ENCODE measurements at places on chromosomes 6 and 20.

GRCh38 chr20:39897058-39897457 lies 792.0 kb downstream of the MAFB start:
- DNase-seq: no peak

DNA sequence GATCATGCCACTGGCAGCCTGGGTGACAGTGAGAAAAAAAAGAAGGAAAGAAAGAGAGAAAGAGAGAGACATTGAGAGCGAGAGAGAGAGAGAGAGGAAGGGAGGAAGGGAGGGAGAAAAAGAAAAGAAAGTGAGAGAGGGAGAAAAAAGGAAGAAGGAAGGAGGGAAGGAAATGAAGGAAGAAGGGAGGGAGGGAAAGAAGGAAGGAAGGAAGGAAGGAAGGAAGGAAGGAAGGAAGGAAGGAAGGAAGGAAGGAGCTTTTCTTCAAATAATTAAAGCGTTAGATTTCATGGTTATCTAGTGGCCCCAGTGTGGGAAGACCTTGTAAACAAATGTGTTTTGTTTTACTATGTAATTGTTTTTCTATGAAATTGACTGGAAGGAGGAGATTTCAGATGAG lies 170.8 kb downstream of the SYNDIG1 start:
- no peak for DNase-seq

- no peak for DNase-seq
These were observed 50.8 kb upstream of the BEND6 start for GRCh38 chr6:56904068-56904467.

DNA sequence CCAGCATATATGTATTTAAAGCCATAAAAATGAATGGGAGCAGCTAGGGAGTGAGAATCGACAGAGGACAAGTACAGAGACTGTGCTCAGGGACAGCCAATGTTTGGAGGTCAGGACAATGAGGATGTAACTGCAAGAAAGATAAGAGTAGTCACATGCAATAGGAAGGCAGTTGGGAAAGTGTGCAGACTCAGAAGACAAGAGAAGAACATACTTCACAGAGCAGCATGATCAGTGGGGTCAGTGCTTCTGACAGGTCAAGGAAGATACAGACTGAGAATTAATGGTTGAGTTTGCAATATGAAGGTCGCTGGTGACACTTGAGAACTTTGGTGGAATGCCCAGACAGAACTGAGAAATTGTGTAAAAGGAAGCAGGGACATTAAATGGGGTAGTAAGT lies 25.1 kb downstream of the PLAGL1 start:
- no peak for DNase-seq

DNA sequence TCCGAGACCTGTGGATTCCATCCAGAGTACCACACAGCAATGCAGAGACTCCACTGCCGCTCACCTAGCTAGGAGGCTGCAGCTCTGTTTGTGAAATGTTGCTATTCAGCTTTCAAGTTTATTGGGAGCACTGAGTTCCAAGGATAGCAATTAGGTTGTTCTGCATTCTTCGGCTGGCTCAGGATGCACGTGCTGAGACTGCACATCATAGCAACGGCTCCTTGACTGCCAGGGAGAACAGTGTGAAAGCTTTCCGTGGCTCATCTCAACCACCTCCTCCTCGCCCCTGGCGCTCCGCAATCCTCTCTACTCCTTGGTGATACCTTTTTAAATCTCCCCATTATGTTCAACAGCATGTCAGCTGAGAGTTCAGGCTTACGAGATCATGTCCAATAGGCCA lies 116.6 kb downstream of the TSHZ2 start:
- DNase-seq: no peak

GRCh38 chr20:45782890-45783289 lies 8.8 kb downstream of the WFDC3 start:
- no peak for DNase-seq

GRCh38 chr6:44152533-44152932 lies 6.1 kb upstream of the CAPN11 start:
- DNase-seq: no peak

- no peak for DNase-seq
These were observed 600.4 kb upstream of the JAG1 start for GRCh38 chr20:11274141-11274594.

DNA sequence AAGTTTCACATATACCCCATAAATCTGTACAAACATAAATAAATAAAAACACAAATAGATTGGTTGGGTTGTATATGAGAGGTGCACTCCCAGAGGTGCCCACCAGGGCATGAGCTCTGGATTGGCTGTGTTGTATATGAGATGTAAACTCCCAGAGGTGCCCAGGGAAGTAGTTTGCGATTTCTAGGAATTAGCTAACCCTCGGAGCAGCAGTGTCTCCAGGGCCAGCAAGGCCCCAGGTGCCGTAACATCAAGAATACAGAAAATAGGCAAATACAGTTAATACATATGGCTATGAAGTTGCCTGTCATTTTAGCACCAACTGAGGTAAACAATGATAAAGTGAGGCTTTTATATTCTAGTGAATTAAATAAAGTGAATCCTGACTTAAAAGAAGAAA lies 5.4 kb upstream of the GINM1 start:
- DNase-seq: no peak

GRCh38 chr6:156741287-156742073 lies 35.7 kb upstream of the ARID1B start:
- DNase-seq: no peak

DNA sequence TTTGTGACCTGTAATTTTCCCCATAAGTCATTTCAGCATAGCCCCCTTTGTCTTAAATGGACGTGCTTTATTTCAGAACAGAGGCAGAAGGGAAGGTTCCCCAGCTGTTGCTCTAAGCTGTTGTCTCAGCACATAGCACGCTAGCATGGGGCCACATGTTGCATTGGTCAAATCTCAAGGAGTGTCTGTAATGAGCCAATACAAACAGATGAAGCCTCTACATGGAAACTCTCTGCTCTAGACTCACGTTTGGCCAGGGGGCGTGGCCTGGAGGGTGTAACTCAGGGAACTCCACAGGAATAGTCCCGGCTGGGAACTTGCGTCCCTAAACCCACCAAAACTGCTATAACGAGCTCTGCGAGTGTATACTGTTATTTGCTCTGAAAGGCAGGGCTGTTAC lies 35.2 kb upstream of the SLC22A2 start:
- no peak for DNase-seq

DNA sequence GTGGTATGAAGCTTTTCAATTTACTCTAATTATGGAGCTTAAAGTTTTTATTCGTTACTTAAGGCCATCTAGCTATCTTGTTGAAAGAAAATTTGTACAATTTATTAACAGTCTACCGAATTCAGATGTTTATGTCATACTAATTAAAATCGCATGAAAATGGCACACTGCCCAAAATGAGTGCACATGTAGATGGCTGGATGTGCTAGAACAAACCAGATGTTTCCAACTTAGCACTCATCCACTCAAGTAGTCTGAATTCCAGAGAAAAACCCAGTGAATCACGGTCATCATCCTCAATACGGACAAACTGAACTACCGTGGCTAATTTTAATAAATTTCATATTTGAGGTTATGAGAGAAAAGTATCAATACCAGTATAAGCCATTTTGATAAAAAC lies 70.4 kb downstream of the COL12A1 start:
- DNase-seq: no peak

DNA sequence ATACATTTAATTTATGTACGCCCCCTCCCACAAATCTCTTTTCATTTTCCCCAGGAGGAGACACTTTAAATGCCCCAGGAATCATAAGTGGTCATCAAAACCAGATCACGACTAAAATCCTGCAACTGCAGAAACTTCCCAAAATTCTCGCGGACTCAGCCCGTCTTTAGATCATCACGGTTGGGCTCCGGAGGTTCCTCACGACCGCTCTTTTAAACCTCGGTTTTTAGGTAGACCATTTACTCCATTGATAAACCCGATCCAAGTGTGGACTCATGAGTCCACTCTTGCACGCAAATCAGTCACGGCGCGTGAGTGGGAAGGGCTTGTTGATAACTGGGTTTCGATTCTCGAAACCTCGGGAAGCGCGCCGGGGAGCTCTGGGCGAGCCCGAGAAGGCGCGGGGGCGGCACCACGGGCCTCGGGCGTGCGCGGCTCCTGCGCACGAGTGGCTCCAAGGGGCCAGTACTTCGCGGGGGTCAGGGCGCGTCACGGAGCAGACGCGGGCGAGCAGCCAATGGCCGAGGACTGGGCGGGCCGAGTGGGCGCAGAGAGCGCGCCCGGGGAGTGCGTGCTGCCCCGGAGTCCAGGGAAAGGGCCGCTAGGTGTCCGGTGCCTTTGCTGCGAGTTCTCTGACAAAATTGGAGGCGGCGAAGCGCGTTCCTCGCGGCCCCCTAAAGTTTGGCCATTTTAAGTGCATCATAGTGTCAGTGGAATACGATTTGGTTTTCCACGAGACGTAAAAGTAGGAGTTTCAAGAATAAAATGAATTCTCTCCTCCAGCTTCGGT lies 635 bp upstream of the TENT5A start:
- DNase-seq: peak; percentile 57

- no peak for DNase-seq
These were observed 11.6 kb downstream of the RBCK1 start for GRCh38 chr20:419556-420165.

- no peak for DNase-seq
These were observed 50.5 kb downstream of the SLC22A23 start for GRCh38 chr6:3406362-3406821.

GRCh38 chr6:128919412-128920180 lies 36.7 kb downstream of the LAMA2 start:
- no peak for DNase-seq

- no peak for DNase-seq
These were observed 16.3 kb upstream of the OR2B6 start for GRCh38 chr6:27940766-27941165.

DNA sequence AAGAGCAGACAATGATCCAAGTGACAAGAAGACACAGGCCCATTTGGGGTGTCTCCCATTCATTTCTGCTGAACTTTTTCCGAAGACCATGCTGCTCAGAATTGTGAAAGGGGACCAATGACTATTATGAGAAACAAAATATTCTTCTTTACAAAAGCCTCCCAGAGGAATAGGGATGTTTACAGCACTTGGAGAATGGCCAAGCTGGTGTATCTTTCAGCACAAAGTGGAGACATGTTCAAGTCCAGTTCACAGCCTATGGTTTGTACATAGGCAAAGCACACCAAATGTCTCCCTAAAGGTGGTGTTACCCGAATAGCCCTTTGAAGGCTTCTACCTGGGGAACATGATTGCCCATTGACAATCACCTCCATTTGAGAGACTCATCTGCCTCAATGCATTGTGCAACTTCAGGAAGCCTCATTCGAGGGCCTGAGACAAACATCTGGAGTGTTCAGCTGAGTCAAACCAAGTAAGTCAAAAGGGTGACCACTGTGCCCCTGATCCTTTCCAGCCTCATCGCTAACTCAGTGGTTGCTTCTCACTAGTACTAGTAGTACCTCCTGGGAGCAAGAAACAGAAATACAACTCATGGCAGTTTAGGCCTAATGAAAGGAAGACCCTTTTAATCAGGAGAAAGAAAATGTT lies 451.0 kb upstream of the MARCKS start:
- DNase-seq: no peak

DNA sequence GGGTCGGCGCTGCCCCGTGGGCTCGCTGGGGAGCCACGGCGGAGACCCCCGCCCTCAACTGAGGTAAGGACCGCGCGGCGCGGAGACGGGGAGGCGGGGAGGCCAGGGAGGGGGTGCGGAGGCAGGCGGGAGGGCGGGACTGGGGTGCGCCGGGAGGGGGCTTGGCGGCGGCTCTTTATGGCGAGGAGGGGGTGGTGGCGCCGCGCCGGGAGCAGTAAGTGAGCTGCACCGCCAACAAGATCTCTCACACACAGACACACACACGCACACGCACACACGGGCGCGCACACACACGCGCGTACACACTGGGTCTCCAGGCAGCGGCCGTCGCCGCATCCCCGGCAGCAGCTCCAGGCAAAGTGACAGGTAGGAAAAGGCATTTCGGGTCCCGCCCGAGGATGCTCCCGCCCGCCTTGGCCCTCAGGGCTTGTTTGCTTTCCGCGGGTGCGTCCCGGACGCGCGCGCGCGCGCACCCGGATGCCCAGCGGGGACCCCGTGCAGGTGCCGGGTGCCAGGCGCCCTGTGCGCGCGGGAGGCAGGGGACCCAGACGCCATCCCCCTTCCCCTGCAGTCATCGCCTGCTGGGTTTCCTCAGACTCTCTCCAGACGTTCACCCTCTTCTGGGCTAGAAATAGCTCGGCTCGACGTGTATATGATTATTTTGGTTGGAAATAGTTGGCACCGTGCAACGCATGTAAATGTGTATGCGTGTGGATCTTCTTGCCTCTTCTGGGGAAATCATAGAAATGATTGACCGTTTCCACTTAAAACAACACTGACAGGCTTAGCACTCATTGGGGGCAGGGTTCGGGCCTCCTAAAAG lies at the start of gene PLCB4:
PLCB4 (plus strand) TSS at position 247 of the 823 bp plus-strand sequence. CDS start 238,728 bp downstream, outside the sequence.
- DNase-seq: no peak

DNA sequence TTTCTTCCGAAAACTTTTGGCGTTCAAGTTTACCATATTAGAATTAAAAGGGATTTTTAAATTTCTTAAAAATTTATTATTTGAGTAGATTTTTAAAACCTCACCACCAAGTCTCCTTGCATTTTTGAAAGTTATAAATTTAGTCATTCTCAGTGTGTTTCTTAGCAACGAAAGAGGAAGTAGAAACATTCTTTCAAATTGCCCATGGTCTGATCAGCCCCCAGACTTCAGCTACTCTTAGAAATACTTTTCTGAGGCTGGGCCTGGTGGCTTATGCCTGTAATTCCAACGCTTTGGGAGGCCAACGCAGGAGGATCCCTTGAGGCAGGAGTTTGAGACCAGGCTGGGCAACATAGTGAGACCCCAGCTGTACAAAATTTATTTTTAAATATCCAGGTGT lies 15.1 kb upstream of the RTF2 start:
- DNase-seq: no peak
